Stimulated activated naive CD4-positive, alpha-beta T cell (primary cell): ENCODE measurements at places on chromosomes 2 and 18.

DNA sequence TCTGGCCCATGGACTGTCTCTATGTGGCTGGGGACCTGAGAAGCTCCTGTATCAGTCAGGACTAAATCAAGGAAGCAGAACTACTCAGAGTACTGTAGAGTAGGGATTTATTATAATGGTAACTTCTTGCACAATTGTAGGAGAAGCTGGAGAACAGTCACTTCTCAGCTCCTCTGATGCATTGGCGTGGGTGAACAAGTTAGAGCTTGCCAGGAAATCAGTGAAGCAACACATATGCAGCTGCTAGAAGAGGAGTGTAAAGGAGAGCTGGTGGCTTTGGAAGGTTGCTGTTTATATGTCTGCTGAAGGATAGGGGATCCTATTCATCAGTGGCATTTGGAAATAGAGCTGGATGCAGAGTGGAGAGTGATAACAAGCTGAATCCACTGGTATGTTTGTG is 215.5 kb upstream of the CWC22 start:
- no peak for DNase-seq

DNA sequence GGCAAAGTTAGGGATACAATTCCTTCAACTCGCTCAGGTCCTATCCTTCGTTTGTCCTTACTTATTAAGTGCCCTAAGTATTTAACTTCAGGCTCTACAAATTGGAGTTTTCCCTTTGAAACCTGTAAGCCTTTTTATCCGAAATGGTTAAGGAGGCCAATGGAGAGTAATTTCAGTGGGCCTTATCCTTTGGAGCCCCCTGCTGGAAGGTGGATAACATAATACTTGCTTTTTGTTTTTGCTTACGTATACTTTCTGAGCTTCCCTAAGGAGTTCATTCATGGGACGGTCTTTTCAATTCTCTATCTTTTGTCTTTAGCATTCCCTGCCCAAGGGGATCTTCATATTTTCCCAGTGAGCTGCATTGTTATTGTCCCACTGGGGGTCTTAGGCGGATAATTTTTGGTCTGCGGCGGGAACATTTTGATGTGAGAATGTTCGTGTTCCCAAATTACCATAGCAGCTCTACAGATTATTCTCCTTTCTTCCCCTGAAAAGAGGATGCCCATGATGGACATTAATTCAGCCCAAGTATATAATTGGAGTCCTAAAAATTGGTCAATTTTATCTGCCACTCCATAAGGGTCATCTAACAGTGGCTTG is 34.4 kb upstream of the TRAPPC8 start:
- peak; percentile 5 for DNase-seq

- no peak for DNase-seq
Measured at GRCh38 chr2:28637066-28638047, 114.3 kb upstream of the PPP1CB start.

GRCh38 chr2:119821266-119821665 is 61.5 kb downstream of the PTPN4 start:
- no peak for DNase-seq

DNA sequence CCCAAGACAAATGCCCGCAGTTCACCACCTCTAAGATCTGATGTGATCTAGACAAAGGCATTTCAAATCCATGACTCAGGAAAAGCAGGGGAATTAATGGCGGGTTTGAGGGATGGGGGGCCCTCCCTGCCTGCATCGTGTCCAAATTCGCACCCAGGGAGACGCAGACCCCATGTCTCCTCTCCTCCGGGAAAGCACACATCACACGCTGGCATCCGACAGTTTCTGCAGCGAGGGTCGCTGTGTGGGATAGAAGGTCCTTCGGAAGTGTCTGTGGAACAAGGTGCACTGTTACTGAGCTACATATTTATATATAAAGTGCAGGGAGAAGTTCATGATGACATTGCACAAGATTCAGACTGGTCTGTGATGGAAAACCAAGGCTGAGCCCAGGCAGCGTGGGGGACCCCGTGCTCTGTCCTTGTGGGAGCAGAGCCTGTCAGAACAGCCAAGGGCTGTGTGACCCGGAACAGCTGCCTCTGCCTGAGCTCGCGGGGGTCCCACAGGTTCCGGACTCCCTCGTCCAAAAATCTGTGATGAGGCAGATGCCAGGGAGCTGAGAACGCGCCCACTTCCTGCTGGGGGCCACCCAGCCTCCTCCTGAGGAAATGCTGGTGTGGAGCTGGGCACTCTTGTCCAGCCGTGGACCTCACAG is 82.3 kb upstream of the CTDP1 start:
- DNase-seq: no peak

DNA sequence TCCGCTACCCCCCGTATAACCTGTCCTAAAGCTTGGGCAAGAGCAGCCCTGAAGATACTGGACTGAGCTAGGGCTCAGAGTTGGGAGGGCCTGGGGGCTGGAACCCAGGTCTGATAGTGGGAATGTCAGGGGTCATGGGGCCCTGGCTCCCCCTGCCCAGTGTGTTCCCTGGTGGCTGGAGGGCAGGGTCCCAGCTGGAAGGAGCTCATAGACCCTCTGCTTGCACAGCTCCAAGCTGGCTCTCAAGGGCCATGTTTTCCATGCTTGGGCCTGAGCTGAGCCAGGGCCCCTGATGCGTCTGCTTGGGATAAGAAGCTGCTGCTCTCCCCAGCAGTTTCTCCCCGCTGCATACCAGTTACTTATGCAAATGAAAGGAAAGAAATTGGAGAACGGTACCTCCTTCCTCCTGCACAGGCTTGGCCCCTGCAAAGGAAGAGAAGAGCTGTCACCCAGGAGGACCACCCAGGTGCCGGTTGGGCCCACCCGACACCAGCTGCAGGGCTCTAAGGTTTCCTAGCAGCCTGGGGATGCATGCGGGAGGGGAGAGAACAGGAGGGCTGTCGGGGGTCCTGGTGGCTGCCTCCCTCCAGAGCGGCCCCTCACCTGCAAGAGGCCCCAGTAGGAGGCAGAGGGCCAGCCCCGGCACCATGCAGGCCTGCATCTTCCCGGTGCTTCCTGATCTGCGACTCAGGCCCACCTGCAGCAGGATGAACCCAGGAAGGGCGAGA is 628 bp downstream of the OTOS start:
- DNase-seq: no peak

GRCh38 chr2:216830346-216830745 is 29.5 kb downstream of the TNP1 start:
- DNase-seq: no peak
